Erythroblast (primary cell): ENCODE measurements at places on chromosomes 13 and 19.

DNA sequence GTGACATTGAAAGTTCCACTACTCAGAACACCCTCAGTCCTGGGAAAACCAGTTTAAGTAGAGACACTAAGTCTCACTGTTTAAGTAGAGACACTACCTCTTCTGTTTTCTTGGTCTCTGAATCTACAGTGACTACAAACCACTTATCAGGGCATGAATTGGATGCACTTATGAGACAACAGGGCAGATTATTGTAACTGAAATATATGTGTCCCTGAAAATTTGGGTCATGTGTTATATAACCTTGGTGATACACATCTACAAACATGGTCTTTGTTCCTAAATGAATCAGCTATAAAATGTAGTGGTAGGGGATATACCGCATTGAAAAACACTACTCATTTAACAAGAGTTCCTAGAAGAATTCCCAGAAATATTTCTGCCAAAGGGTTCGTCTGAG lies 55.7 kb downstream of the SERP2 start:
- DNase-seq: no peak

- DNase-seq: no peak
These were observed 6.9 kb downstream of the ANGPTL6 start for GRCh38 chr19:10095622-10095947.

DNA sequence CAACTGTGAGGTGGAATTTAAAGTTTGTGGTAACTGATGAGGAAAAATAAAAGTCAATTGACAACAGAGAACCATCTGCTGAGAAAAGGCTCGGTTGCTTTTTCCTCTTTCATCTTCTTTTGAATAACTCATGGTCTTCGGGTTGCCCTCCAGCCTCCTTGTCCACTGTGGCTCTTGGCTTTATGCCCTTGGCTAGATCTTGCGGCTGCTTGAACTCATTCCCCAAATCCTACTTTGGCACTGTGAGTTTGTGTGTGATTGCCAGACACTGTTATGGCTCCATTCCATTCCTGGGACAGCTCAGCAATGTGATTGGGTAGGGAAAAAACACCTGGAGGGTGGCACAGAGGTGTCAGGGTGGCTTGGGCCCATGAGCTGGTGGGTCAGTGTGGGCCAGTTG lies 387.4 kb downstream of the DLEU7 start:
- DNase-seq: no peak

GRCh38 chr19:55256562-55257460 lies 2.0 kb downstream of the PPP6R1 start:
- DNase-seq: peak; percentile 57

DNA sequence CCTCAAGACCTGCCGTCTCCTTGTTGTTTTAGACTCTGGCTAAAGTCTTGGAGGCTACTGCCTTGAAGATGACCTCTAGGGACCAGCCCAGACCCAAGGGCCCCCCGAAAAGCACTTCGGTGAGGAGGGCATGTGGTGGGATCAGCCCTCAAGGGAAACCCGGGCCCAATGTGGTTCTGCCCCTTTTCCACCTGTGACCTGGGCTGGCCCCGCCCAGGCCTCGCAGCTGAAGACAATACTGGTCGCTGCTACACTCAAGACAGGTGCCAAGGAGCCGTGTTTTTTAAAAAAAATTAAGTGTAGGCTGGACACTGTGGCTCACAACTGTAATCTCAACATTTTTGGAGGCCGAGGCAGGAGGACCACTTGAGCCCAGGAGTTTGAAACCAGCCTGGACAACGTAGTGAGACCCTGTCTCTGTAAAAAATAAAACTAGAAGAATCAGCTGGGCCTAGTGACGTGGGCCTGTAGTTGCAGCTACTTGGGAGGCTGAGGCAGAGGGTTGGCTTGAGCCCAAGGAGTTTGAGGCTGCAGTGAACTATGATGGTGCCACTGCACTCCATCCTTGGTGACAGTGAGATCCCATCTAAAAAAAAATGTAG lies 903 bp downstream of the TLE6 start:
- no peak for DNase-seq
